ENCODE measurements at places on chromosomes 13 and 19.
A peak's percentile ranks its signal among the peaks of the same experiment; 100 is the strongest.

DNA sequence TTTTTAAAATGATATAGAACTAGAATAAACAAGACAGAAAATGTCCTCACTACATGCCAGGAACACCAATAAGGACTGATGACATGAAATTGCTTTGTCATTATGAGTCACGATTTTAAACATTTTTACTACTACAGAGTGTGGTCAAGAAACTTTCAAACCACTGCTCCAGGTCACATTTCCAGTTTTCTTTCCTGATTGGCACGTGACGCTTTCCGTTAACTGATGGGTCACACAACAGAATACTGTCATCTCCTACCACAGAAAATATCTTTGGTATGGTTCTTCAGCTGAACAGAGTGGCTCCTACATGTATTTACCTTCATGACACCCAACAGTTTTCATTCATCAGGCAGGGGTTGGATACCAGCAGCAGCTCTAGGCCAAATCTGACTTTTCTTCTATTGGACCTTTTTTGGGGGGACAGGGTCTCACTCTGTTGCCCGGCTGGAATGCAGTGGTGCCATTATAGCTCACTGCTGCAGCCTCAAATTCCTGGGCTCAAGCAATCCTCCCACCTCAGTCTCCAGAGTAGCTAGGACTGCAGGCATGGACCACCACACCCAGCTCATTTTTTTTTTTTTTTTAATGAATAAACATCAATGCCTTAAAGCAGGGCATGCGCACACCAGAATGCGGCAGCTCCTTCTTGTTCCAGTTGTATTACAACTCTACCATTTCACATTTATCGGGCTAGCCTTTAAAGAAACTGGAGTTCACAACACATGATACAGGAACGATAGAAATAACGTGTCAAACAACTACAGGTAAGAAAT is 147.4 kb downstream of the RNF17 start:
- peak; percentile 65 for DNase-seq

GRCh38 chr13:27980280-27980998 is 8.1 kb downstream of the URAD start:
- DNase-seq, result no peak

DNA sequence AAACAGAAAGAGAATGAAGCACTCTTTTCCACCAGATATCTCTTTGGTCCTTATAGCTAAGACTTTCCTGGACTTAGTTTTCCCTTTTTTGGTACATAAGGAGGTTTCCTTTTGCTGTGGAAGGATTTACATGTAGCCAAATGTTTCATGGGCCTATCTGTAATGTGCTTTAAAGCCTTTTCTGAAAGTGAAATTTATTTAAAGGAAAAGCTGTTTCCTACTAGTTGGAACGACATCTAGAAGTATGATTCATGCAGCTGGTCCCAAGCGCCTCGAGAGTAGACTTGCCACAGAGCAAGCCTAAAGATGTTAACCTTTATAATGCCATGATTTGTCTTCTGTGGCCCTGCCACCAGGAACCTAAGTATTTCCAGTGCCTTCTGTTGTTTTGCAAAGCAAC is 390.3 kb downstream of the DLEU7 start:
- DNase-seq, result no peak

DNA sequence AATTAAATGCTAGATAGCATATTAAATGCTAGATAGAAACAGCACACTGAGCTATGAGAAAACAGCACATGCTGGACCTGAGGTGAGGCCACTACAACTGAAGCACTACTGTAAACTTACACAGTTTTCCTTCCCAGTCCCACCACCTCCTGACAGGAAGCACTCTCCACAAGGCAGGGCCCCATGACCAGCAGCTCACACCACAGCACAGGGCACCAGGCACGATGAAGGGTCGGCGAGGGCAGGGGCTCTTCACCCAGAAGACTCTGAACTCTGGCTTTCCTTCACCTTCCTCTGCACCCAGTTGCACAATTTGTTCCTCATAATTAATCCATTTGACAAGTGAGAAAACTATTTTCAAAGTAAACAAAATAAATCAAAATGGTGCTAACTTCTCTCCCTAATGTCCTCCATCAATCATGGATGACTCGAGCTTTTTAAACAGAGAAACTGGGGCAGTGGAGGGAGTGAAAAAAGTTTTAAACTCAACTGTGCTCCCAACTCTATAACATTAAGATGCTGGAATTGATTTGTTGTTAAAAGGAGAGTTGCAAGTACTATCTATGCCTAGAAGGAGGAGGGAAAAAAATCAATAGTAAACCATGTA is 568.7 kb downstream of the UQCRFS1 start:
- no peak for DNase-seq

GRCh38 chr19:5960005-5961001 is 17.6 kb downstream of the RANBP3 start:
- DNase-seq, result no peak

DNA sequence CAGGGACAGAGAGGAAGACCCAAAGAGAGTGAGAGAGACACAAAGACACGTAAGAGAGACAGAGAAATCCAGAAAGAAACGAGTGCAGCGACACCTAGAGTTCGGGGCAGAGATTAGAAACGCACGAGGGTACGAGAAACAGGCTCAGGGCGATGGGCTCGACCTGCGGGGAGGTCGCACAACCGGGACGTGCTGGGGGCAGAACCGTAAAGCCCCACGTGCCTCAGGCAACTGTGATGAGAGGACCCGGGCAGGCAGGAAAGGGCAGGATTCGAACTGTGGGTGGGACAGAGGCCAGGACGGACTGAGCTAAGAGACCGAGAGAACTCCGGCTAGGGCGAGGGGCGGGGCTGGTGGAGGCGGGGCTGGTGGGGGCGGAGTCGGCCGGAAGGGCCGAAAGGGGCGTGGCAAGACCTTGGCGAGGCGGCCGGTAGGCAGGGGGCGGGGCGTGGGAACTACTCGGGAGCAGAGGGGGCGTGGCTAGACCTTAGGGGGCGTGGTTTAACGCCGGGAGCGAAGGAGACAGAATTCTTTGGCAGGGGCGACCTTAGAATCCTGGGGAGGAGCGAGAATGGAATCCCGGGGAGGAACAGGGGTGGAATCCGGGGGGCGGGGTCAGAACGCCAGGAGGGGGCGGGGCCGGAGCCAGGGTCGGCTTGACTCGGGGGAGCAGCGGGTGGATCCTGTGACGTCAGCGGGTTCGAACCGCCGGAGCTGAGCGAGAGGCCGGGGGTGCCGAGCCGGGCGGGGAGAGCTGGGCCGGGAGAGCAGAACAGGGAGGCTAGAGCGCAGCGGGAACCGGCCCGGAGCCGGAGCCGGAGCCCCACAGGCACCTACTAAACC is at the start of gene NECTIN2:
TSS of gene NECTIN2 (plus strand) at position 686 of the 843 bp plus-strand sequence. CDS start 229 bp downstream, outside the sequence.
- DNase-seq, result peak; percentile 96

- no peak for DNase-seq
Observed at GRCh38 chr19:10817291-10818038, 18.5 kb downstream of the TMED1 start.

- DNase-seq, result no peak
Observed at GRCh38 chr13:43326100-43326499, 302.7 kb downstream of the DNAJC15 start.

DNA sequence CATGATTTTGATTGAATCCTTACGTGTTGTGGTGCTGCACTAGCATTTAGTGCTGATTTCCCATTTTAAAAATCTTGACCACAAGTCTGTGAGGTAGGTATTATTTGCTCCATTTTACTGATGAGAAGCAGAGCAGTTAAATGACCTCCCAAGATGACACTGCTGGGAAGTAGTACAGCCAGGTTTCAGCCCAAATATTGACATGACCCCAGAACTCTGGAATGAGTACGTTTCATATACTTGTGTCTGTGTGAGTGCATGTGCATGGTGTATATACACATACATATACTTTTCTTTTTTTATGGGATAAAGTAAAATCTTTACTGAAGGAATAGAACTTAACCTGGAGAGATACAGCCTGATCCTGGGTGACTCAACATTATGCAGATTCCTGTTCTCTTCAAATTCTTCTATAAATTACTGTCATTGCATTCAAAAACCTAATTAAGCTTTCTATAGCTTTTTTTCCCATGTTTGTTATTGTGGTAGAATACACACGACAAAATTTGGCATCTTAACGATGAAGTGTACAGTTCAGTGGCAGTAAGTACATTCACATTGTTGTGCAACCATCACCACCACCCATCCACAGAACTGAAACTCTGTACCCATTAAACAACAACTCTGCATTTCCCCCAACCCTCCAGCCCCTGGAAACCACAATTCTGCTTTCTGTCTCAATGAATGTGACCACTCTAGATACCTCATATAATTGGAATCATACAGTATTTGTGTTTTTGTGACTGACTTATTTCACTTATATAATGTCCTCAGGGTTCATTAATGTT is 311.9 kb downstream of the MTUS2 start:
- DNase-seq, result no peak

- no peak for DNase-seq
Observed at GRCh38 chr19:14843169-14843568, 5.6 kb downstream of the OR7A10 start.

DNA sequence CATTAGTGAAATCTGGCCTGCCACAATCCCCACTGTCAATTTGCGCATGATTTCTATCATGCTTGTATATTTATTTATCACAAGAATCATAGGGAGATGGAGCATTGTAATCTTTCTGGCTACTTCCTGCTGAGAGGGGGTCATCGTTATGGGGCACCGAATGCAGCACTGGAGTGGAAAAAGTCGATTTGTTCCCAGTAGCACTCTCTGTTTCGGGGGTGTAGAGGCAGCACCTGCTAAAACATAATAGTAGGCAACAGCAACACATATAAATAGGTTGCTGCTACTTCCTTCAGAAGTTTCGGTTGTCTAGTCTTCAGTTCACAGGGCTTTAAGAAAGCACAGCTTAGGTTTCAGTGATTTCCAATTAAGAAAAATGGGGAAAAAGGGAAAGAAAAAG is 23.4 kb upstream of the CEACAM21 start:
- DNase-seq, result peak; percentile 59

DNA sequence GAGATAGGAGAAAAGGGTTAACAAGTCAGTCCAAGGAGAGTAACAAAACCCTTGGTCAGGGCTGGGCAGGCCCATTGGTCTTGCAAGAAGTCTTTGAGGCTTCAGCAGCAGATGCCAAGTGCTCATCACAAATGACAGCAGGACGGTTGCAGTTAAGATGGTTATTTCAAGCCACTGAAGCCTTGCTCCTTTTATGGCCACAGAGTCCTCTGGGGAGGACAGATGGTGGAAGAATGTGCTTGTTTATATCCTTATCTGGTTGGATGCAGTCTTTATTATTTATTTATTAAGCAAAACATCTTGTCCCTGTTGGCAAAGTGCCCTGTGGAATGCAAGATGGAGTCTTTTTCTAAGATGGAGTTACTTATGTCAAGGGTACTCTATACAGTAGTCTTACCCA is 19.2 kb upstream of the ZNF331 start:
- DNase-seq, result no peak

DNA sequence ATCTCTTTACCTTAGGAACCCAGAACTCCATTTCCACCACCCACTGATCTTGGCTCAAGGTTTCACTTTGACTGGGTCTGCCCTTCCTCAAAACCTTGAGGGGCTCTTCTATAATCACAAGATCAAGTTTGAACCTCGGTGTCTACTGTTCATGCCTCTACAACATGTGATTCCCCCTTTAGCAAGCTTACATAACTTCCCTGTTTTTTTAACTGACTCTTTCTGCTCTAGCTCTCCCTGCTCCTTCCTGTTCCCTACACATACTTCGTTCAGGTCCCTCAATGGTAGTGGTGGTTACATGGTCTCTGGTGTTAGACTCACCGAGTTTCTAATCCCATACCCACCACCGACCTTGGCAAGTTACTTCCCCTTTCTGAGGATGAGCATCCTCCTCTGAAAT is 26.7 kb downstream of the CEACAM8 start:
- DNase-seq, result no peak

- DNase-seq, result no peak
Observed at GRCh38 chr13:113802090-113802531, 43.1 kb downstream of the TMEM255B start.

GRCh38 chr19:6564393-6564792 is 26.6 kb downstream of the CD70 start:
- DNase-seq, result peak; percentile 23

- DNase-seq, result no peak
Observed at GRCh38 chr13:35163674-35164073, 221.6 kb downstream of the NBEA start.

DNA sequence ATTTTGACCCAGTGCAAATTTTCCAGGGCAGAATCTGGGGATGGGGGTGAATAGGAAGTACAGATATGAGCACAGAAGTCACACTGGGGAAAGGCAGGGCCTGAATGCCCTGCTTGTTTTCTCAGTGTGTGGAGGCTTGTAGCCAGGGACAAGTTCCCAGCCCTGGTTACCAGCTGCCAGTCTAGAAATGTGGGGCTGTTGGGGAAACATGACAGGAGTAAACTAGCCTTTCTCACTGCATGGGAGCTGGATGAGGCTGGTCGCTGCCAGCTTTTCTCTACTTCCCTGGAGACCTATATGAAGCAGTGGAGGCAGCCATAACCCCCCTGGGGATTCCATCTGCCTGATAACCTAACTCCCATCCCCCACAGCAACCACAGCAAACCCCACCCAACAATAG is 2267.7 kb downstream of the PCDH9 start:
- DNase-seq, result no peak

DNA sequence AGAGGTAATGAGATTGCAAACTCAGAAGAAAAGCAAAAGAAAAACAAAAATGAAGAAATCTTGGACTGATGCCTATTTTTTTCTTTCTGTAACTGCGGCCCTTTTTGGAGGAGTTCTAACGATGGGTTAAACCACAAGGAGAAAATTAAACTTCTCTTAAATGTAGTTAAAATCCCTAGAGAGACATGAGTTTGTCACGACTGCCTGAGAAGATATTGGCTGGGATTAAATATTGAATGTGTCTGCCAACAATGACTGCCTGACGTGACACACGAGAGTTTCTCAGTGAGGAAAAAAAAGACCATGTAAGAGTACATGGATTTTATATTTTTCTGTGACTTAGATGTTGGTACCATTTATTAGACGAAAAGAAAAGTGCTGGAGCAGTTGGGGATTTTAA is 1013.4 kb downstream of the PCDH9 start:
- no peak for DNase-seq

DNA sequence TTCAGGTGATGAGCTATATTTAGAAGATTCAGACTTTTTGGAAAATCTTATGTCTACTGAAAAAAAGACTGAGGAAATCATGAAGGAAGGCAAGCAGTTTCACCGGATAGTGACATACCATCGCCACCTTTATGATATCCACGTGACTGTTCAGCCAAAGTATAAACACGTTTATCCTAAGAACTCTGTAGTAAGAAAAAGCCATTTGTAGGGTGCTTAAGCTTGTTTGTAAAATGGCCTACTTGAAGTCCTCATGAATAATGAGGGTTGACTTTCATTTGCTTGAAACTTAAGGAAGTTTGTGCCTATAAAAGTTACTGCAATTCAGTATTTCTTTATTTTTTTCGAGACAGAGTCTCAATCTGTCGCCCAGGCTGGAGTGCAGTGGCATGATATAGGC is 7.8 kb upstream of the TDRD12 start:
- DNase-seq, result no peak

- DNase-seq, result no peak
Observed at GRCh38 chr19:45273521-45273855, 22.4 kb downstream of the MARK4 start.
